ENCODE measurements at places on chromosomes 2 and 18.

- no peak for DNase-seq
These were observed 80.1 kb upstream of the ARL5A start for GRCh38 chr2:151908204-151908882.

DNA sequence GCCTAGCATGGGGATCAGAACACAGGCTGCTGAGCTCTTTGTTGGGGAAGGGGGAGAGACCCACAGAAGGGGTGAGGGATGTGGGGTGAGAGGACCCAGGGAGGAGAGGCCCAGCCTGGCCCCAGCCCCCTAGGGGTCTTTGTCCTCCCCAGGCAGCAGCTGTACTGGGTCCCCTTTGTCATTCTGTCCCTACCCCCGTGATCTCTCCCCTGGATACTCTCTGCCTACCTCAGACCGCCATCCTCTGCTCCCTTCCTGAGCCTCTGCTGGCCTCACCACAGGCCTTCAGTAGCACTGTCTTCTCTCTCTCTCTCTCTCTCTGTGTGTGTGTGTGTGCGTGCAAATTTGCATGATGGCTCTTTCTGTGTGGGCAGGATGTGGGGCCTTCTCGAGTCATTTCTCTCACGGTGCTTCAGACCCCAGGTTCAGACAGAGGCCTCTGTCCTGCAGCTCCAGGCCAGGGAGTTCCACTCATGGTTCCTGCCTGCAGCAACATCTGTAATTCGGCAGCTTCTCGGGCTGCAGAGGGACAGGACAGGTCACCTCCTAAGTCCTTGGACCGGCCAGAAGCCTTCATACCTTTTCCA is 1.4 kb downstream of the PSD4 start:
- peak; percentile 87 for DNase-seq

DNA sequence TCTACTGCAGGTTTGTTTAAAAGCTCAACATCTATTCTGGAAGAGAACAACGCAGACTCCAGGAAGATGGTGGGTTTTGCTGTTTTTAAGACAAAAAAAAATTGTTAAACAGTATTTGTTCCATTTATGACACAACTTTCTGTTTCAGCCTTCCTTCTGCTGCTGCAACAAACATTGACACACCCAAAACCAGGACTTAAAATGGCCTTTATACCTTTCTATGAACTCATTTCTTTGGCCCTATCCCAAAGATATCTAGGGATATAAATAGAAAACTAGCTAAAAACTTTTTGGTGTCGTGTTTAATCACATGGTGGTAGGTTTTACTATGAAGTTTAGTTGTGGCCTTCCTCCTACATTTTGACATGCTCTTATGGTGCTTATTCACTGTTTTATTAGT is 964 bp upstream of the GALNT3 start:
- DNase-seq, result no peak

DNA sequence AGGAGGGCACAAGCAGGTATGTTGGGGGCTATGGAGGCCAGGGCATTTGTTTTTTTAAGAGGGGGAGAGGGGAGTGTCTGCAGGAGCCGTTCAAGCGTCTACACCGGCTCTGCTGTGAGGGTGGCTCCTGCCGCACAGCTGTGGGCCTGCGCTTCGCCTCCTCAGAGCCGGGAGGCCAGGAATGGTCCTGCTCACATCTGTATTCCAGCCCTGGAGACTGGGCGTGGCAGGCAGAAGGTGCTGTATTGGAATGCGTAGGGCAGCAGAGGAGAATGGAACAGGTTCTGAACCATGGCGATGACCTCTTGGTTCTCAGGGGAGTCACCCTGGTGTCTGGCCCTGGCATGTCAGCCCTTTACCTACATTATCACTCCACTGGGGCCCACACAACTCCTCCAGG is 26.8 kb upstream of the INHBB start:
- DNase-seq, result no peak

GRCh38 chr2:181352158-181352557 is 105.0 kb upstream of the ITGA4 start:
- no peak for DNase-seq

- DNase-seq, result no peak
These were observed 8.4 kb upstream of the MAL start for GRCh38 chr2:95017071-95017501.

GRCh38 chr2:196344397-196344796 is 173.0 kb upstream of the STK17B start:
- DNase-seq, result no peak

GRCh38 chr2:113967272-113967671 is 77.4 kb downstream of the ACTR3 start:
- DNase-seq, result no peak

GRCh38 chr2:15568874-15569273 is 7.7 kb upstream of the NBAS start:
- DNase-seq, result no peak

DNA sequence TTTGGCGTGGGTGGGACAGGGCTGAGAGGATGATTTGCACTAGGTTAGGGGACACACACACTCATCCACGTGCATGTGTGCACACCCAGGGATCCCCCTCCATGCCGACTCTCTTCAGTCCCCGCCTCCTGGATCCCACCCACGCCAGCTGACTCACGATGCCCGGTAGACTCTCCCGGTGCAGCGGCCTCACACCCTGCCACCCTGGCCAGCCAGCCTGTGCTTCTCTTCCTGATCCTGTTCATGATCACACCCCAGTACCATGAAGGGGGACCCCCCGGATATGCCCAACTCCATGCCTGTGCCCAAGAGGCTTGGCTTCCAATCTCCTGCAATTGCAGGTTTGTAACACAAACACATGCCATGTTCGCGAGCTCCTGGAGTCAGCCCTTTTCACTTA is 157.8 kb upstream of the HDAC4 start:
- no peak for DNase-seq

- no peak for DNase-seq
These were observed 13.9 kb downstream of the MAL start for GRCh38 chr2:95039363-95039762.

DNA sequence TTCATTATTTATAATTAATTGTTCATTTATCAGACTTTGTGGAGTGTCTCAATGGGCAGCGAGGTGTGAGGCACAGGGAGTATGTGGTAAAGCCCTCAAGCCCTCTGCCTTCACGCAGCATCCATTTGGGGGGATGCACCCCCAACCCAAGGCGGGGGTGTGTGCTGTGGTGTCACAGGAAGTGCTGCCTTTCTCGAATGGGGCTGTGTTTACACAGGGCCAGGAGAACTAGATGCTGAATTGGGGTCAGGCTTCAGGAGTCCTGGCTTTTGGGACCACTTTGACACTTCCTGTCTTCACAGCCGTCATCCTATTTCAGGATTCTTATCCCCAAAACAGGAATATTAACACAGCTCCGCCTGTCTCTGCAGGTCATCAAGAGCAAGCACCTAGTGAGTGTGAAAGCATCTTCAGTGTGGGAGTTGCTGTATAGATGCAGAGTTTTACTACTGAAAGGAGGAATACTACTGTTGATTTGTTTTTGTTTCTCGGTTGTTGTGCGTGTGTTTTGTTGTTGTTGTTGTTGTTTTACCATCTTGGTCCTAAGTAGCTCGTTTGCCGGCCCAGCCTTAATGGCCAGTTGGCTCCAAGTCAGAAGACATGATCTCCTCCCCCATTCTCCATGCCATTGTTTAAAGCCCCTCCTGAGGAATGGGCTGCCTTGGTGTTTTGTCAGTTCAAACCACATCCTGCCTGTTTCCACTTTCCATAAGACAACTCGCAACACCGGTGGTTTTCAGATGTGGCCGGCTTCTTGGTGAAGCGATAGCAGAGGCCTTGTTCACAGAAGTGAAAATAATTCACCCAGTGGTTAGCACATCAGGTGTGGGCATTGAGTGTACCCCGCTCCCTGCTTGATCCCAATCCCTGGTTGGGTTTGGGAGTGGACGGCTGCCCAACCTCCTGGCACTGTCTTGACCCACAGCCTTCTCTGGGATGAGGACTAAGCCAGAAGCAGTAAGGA is 221.3 kb downstream of the BCL2 start:
- peak; percentile 51 for DNase-seq

DNA sequence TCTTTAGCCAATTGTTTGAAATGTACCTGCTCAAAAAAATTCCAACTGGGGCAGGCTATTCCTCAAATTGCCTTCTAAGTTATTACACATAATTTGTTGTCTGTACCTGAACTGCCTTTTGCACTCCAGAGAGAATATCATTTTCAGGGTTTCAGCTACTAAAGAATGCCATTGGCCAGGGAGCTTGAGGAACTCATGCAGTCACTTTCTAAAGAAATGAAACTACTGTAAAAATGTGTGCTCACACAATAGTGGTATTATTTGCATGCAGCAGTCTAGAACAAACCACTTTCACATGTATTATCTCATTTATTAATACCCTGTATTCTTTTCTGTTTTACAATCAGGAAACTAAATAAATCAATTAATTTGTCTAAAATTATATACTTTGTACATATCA is 152.2 kb downstream of the PID1 start:
- DNase-seq, result no peak

DNA sequence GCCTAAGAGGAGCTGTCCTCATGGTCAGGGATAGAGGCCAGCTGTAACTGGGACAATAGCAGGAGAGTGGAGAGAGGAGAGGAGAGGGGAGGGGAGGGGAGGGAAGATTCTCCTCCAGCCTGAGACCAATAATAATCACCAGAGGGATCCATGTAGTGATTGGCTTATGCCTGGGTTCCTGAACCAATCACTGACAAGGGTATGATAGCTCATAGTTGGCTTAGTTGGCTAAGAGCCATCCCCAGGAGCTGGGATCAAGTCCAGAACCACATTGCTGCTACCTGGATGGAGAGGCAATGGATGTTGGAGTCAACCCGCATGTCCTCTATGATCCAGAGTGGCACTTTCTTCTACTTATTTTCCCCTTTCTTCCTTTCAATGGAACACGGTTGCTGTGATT is 7.7 kb upstream of the ST8SIA5 start:
- no peak for DNase-seq
